ENCODE measurements at places on chromosomes 5 and 9. TPM values are rescaled to one million over a fixed set of nuclear protein-coding genes. Genes with fewer than 3 reads are reported as not detected.

The FOXD4L5 gene
- 0.90 TPM for polyA plus RNA-seq

The DPH7 gene
- 28.0 TPM for polyA plus RNA-seq

The TAF11L11 gene
- not detected for polyA plus RNA-seq

The NUTM2F gene
- not detected for polyA plus RNA-seq
